Urinary bladder (tissue), 4 donors: ENCODE measurements at places on chromosomes 7 and 10. TPM values are rescaled to one million over a fixed set of nuclear protein-coding genes. Genes with fewer than 3 reads are reported as not detected.

Gene C10orf143
- total RNA-seq, result 1.6 TPM

Gene CALHM1
- total RNA-seq, result not detected

Gene SMKR1
- not detected for total RNA-seq

Gene NPFFR1
- 0.05 TPM for total RNA-seq

Gene CHST12
- 3.6 TPM for total RNA-seq

Gene OR2A5
- not detected for total RNA-seq

Gene CXCL12
- total RNA-seq, result 154 TPM

Gene SPDYE1
- total RNA-seq, result not detected

Gene GRM3
- 0.21 TPM for total RNA-seq

DNA sequence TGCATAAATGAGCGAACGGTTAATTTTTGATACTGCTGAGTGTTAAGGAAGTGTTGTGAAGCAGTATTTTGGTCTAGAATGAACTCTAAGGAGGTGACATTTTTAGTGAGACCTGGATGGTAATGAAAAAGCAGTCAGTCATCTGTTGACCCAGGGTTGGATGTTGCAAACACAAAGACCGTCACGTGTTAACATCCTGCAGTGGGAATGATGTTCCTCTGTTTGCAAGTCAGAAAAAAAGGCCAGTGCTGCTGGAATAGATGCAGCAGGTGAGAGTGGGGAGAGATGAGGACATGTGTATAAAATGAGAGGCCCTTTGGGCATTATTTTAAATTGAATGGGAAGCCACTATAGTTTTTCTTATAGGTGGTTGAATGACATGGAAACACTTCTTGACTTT, 39.3 kb downstream of the INSYN2A start:
- DNase-seq, result no peak

DNA sequence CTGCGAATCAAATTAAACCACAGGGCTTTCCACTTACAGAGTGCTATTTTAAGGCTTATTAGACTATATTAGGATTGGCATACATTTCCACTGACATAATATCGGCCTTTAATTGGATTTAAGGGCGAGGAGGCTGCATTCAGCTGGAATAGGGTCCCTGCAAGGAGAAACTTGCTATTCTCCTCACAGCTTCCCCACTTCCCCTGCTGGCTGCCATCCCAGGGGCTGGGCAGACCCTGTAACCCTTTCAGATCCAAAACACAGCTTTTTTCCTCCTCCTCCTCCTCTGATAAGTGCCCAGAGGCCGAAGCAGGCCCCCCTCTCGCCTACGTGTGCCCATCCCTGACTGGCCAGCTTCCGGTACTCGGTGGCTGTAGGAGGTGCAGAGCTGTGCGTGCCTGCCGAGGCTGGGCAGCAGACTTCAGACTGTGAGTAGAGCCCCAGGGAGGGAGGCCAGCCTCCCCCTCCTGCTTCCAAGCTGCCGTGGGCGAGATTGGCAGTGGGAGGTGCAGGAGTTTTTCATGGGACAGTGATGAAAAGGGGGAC, 224.2 kb downstream of the PLXNA4 start:
- no peak for DNase-seq

DNA sequence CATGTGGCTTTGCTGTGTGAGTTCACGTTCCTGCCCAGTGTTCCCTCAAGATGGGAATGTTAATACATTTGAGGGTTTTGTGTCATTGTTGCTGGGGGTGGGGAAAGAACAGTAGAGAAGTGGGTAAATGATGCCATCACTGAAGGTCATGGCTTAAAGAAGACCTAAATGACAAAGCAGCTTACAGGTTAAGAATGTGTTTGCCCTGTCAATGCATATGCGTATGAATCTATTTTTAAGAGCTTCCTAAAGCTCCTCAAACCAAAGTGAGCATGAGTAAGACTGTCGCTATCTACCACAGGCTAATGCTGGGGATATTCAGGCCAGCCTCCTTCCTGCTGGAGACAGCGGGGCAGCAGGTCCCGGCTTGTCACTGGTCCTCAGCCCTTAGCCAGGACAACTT, 162.9 kb downstream of the CREB5 start:
- no peak for DNase-seq

- no peak for DNase-seq
Observed at GRCh38 chr7:35705932-35706461, 11.1 kb upstream of the HERPUD2 start.

DNA sequence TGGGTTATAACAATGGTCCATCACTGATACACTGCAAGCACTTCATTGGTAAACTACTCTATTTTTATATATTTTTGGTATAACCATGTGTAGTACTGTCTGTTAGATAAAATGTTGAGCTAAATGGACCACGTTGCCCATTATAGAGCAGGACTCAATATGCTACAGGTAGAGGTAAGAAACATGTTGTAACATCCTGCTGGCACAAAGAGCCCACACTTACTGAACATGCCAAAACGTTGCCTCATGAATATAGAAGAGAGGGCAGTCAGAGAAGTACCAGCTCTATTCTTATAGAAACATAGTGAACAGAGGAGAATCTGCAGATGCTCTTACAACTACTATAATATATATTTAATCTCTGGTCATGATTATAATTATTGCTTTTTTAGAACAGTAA, 18.4 kb upstream of the MET start:
- no peak for DNase-seq

GRCh38 chr10:47021850-47022249, 110.6 kb downstream of the PTPN20 start:
- no peak for DNase-seq

DNA sequence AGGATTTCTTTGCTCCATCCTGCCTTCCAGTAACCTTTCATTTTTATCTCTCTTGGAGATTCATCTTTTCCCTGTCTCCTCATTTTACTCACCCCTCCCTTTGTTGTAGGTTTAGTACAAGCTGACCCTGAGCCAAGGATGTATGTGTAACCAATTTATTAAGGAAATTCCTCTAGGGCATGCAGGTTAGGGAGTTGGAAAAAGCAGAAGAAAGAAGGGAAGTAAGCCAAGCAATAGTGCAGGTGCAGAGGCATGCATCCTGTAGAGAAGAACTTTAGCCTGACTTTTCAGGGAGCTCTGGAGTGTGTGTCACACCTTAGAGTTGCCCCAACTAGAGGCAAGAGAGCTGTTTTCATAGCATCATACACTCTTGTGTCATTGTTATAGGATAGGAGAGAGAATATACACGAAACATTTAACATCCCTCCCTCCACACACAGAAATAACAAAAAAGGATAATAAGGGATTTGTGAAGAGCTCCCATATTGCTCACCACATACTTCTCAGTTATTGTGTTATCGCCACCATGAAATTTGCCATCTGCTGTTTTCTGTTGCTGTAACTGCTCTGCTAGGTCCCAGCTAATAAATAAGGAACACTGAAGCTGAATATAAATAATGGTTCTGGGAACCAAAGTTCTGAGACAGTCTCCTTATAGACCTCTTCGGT, 21.8 kb upstream of the SEMA3C start:
- no peak for DNase-seq

GRCh38 chr10:120186506-120186905, 270.5 kb upstream of the PLPP4 start:
- no peak for DNase-seq

GRCh38 chr7:151807846-151808245, 69.1 kb downstream of the PRKAG2 start:
- no peak for DNase-seq

DNA sequence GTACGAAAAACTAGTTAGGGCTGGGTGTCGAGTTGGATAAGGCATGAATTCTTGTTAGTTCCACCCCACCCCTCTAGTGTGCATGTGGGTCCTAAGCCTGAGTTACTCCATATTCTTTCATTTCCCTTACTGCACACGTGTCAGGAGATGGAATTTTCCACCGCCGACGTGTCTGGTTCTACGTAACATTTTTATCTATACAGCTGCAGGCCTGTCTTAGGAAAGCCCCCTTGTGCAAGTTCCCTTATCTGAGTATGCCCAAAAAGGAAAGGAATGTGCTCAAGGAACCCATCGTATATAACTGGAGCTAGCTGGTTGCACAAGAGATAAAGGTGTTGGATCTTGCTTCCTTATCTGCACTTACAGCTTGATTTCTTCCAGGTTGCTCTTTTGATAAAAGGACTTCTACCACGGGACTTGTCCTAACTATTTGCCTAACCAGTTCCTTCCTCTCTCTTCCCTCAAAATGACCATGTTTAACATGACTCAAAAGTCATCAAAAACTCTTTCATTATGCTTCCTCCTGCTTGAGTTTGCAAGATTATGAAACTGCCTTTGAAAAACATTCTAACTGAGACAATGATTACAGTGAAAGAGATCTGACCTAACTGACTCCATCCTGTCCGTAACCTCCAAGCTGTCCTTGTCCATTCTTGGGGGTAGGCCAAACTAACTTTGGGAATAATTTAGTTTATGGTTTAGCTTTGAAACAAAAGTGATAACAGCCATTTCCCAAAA, 181.4 kb downstream of the AKR1D1 start:
- no peak for DNase-seq

- DNase-seq, result no peak
Observed at GRCh38 chr10:70523057-70523456, 44.5 kb downstream of the PALD1 start.

DNA sequence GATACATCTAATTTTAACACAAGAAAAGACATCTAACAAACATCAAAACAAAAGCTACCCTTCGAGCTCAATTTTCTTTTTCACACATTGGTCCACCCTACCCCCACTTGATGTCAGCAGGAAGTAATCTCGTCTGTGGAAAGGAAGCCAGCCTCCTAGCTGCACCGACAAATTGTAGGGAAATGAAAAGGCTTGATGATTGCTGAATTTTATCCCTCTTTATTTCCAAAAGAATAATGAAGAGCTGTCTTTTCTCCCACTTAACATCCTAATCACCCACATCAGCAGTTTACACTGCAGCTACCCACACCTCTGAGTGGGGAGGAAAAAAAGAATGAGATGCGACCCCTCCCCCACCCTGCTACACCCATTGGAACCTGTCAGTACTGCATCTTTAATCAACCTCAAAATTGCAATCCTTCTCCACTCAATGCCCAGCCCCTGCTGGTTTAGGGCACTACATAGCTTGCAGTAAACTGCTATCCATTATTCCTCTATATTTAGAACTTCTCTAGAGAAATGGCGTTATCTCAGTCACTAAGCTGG, 10.6 kb upstream of the CPVL start:
- no peak for DNase-seq

GRCh38 chr7:19815546-19815945, 42.1 kb upstream of the TMEM196 start:
- no peak for DNase-seq
